ENCODE measurements at places on chromosomes 12 and 14.

- DNase-seq, result no peak
These were observed 53.7 kb downstream of the TMTC2 start for GRCh38 chr12:82740129-82741000.

- no peak for DNase-seq
These were observed 13.2 kb downstream of the BAZ2A start for GRCh38 chr12:56616925-56617324.

DNA sequence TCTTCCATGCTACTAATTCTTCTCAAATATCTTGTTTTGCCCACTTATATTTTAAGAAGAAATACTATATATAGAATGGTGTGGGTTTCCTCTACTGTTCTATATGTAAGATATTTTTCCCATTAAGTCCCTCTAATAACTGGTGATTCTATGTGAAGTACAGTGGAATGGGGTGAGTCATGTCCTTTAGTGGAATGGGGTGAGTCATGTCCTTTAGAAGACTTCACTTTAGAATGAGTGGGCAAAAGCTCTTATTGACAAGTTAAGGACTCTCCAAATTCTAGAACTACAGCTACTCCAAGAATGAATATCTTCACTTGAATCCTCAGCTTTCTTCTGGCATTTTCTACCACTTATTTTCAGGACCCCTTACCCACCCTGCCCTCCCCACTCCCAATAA, 349.9 kb downstream of the ETNK1 start:
- no peak for DNase-seq

DNA sequence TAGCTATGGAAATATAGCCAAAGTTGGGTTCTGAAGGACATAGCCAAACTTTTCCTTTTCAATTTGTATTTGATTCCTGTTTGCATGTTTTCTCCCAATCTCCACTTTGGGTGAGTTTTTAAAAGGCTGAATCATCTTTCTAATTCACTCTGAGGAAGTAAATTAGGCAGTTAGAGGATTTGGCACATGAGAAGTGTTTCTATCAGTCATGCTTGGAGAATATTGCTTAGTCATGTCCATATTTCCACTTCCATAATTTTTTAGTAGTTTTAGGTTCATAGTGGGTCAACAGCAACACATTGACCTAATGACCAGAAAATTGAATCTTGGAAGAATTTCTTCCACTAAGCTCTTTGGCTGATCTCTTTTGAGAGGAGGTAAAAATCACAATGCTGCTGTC, 21.8 kb downstream of the IRAK3 start:
- no peak for DNase-seq

DNA sequence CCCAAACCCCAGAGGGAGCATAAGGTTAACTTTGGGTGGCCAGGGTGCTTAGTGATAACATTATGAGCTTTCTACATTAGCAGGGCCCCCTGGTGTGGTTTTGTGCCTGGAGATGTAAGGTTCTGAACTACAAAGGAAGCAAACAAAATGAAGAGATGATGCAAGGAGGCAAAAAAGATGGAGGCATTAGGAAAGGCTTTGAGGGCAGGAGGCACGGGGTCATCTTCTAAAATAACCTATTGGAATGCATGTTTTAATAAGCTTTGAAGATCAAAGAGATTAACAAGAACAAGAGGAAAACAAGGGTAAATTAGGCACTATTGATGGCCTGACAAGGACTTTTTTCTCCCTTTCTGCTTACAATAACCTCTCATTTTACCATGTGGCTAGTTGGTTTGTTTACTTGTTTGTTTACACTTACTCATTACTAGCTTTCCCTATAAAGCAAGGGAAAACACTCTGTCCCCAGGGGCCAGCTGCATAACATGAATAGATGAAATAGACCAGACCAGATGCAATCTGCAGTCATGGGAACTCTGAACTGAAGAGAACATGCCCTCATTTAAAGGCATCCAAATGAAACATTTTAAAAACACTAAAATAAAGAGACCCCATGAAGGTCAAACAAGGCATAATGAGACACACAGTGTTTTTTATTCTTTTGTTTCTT, 390.3 kb downstream of the DIO2 start:
- no peak for DNase-seq

GRCh38 chr12:133222211-133222610, 13.5 kb downstream of the ANHX start:
- DNase-seq, result no peak

DNA sequence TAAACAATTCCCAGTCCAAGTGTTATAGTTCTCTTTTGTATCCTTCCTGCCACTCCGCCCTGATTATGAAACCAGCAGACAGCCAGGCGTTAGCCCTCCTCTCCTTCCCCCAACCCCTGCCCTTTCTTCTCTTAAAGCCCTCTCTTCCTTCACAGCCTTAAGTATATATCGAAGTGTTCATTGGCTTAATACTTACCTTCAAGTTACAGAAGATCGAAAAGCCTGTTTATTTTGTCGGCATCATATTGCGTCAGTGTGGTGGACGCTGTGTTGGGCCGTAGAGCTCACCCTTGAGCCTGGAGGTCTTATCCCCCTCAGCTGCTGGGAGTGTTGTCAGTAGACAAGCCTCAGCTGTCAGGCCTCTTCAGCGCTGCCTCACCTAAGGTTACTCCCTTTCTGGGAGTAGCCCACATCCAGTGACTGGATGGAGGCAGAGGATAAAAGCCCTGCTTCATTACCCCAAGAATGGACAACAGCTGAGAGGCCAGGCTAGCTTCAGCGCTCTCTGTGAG, 36.2 kb downstream of the CMAS start:
- DNase-seq, result no peak

DNA sequence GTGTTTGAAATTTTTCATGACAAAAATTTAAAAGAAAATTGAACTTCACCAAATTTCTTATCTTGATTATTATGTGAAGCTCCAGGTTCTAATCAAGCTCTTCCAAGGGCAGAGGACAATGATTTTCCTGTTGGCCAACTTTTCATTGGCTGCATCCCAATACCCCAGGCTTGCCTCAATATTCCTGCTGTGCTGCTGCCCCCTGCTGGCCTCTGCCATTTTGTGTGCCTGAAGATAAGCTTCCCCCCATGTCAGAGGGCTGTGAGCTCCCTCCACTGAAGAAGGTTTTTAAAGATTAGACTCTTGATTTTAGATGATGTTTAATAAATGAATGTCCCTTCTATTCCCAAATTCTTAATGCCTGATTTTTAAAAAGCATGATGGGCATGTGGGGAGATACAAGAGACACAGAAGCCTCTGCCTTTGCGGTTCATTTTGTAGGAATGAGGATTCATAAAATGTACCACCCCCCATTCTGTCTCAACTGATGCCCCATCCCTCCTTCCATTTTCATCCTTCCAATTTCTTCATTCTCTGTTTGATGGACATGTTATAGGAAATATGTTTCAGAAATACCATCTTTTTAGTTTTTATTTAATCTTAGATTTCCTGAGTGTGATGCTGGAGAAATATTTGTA, 76.7 kb upstream of the RGS6 start:
- peak; percentile 81 for DNase-seq

GRCh38 chr14:75238756-75239455, 39.7 kb upstream of the FOS start:
- no peak for DNase-seq

DNA sequence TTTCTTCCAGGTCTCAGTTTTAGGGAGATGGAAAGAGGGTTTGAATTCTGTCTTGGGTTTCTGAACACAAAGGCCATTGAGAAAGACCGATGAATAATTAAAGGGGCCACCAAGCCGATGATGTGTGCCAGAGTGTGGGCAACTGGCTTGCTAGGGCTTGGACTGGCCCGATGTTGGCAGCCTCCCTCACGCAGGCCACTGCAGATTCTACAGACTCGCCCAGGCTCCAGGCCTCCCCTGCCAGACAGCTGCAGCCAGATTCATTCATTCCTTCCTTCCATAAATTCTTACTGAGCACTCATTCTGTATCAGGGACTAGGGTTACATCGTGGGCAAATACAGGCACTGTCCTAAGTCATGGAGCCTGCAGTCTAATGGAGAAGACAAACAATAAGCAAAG, 34.9 kb downstream of the ACTN1 start:
- DNase-seq, result no peak

- DNase-seq, result no peak
These were observed 87.8 kb downstream of the DICER1 start for GRCh38 chr14:95069547-95069946.

- no peak for DNase-seq
These were observed 32.4 kb upstream of the PPP1R13B start for GRCh38 chr14:103879570-103880347.

DNA sequence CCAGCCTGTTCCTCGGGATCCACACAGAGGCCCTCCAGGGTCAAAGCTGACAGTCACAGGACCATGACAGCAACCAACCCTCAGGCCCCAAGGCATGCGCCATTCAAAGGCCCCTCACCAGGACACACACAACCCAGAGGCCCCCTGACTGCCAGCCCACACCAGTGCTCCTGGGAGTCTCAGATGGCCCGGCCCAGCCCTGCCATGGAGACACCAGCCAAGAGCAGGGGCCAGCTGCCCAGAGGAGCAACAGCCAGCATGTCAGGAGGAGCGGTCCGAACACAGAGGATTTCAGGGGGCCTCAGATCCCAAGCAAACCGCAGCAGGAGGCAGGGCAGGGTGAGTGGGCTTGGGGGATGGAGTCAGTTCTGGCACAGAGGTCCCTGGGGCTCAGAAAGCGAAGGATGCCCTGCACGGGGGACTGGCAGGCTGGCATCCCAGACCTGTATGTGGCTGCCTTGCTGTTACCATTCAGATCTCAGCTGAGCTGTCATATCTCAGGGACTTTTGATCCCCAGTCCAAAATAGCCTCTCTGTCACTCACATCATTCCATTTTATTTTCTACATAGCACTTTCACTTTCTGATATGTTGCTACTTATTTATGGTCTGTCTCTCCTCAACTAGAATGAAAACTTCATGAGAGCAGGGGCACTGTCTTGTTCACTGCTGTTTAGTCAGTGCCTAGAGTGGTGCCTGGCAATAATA, 4.8 kb downstream of the TMEM229B start:
- DNase-seq, result no peak

DNA sequence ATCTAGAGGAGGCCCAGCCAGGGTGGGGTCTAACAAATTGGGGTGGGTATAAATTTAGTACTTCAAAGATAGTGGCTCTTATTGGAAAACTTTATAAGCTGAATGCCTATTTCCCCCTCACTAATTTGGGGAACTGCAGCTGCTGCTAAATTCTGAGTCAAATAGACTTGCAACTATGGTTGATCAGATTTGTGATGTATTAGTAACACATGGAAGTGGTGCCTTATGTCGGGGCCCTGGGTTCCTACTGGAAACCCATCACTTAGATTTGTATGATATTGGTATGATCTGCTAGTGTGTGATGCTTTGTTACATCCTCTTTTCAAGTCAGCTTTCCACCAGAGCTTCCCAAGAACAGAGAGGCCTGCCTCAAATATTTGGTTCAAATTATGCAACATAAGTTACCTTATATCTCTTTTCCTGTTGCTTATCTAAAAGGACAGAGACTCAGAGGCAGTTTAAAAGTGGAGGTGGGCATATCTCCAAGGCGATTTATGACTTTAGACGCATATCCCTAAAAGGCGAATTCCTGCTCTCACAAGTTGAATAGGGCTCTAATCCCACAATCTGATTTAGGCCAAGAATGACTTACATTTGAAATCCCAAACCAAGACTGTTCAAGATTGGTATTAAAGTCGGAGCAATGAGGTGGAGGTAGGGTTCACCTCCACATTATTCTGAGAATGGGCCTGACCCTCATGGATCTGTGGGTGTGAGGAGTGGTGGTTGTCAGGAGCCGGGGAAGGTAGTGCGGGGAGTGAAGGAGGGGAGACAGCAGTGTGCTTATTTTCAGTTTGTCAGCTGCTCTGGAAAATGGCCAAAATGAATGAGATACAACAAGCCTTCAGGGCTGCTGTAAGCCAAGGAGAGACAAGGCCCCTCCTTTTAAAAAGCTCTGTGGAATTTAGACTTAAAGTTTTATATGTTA, 425.8 kb downstream of the RAD51B start:
- DNase-seq, result no peak

DNA sequence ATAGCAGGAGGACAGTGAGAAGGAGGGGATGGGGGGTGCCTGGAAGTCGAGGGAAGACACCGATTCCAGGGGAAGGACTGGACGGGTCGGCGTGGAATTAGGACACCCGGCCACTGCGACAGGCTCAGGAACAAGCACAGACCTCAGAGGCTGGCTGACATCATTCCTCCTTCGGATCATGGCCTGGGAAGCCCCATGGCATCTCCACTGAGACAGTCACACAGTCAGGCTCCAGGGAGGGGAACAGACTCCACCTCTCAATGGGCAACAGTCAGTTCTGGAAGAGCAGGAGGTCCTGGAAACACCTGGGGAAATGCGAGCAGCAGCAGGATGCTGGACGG, 67.9 kb upstream of the FBRSL1 start:
- DNase-seq, result no peak

DNA sequence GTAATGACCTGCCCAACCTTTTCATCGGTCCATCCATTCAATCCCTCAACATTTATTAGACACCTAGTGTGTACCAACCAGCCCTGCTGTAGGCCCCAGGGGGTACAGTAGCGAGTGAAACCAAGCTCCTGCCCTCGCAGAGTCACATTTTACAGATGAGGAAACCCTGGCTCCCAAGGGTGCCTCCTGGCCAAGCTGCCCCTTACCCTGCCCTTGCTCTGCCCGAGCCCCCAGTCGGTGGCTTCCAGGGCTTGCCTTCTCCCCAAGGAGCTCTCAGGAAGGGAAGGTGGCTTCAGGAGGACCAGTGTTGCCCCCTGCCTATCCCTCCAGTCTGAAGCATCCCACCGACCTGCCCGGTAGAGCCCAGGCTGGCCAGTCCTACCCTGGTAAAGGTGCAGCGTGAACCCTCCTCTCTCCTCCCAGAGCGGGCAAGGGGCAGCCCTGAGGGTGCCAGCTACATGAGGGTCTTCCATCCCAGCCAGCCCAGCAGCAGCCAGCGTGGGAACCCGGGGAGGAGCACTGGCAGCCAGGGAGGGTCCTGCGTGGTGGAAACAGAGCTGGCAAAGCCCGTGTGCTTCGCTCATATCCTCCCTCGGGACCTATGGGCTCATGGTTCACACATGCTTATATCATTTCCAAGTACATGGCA, 670 bp upstream of the BEGAIN start:
- DNase-seq, result no peak

DNA sequence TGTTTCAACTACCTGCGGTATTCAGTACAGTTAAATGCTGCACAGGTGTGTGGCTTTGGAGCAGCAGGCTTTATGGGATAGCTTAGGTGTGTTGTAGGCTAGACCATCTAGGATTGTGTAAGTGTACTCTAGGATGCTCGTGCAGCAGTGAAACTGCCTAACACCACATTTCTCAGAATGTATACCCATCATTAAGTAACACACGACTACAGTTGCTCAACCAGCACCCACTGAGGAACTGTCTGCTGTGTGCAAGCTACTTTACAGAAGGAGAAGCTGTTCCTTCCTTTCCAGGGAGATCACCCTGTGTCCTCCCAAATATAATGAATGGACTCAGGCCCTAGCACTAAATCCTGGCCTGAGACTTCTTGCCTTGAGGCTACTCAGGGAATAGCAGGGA, 94.8 kb downstream of the SLC24A4 start:
- DNase-seq, result no peak
